LNCaP clone FGC (cell line): ENCODE measurements at places on chromosomes 16 and 17.
A peak's percentile ranks its signal among the peaks of the same experiment; 100 is the strongest.

- no peak for DNase-seq
Observed at GRCh38 chr16:1573301-1573700, 38.6 kb downstream of the IFT140 start.

DNA sequence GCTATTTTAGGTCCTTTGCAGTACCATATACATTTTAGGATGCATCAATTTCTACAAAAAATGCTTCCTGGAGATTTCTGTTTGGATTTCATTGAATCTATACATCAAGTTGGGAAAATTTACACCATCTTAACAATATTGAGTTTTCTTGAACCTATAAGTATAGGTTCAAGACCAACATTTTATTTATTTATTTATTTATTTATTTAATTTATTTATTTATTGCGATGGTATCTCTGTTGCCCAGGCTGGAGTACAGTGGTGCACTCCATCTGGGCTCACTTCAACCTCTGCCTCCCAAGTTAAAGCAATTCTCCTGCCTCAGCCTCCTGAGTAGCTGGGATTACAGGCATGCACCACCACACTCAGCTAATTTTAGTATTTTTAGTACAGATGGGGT, 125.0 kb upstream of the HS3ST2 start:
- DNase-seq: no peak

- no peak for DNase-seq
Observed at GRCh38 chr17:21291357-21291756, 6.8 kb downstream of the MAP2K3 start.

- DNase-seq: peak; percentile 41
Observed at GRCh38 chr17:5362162-5362811, 57.2 kb downstream of the NUP88 start.

DNA sequence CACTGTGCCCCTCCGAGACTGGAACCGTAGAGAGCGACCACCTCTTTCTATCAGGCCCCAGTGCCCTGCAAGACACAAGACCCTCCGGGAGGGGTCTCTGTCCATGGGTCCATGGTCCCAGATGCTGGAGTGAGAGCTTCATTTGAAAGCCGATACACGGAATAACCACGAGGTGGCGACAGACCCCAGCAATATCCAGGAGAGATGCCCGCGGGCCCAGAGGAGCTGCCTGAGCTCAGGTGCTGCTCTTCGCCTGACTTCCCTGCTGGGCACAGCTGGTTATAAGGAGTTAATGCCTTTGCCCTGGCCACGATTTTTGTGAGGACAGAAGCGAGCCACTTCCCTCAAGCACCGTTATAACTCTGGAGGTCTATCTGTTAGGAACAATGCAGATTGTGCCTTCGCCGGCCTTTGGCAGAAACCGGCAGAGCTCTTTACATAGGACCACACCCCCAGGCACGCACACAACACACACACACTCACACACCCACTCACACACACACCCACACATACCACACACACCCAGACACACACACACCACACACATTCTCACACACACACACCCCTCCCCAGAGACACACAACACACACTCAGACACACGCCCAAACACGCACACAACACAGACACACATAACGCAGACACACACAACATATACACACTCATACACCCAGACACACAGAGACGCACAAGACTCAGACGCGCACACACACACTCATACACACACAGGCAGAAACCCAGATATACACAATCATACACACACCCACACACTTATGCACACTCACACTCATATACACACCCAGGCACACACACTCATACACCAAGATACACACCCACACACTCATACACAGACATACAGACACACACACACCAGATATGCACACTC, 436.4 kb downstream of the SOX9 start:
- peak; percentile 25 for DNase-seq
